ENCODE measurements at places on chromosomes 1 and 21.

DNA sequence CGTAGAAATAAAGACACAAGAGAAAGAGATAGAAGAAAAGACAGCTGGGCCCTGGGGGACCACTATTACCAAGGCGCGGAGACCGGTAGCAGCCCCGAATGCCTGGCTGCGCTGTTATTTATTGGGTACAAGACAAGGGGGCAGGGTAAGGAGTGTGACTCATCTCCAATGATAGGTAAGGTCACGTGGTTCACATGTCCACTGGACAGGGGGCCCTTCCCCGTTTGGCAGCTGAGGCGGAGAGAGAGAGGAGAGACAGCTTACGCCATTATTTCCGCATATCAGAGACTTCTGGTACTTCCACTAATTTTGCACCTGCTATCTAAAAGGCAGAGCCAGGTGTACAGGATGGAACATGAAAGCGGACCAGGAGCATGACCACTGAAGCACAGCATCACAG lies 4.1 kb upstream of the TPRG1L start:
- DNase-seq = no peak

- DNase-seq = no peak
Measured at GRCh38 chr1:62232871-62233278, 38.2 kb downstream of the L1TD1 start.

GRCh38 chr1:115429884-115430283 lies 91.8 kb upstream of the NGF start:
- no peak for DNase-seq

- no peak for DNase-seq
Measured at GRCh38 chr1:3787745-3788605, 8.3 kb downstream of the LRRC47 start.

GRCh38 chr1:119159966-119160365 lies 19.5 kb upstream of the WARS2 start:
- DNase-seq = no peak

GRCh38 chr21:32410916-32411315 lies 1.6 kb upstream of the EVA1C start:
- no peak for DNase-seq

GRCh38 chr1:67713057-67713846 lies 28.3 kb downstream of the GADD45A start:
- peak; percentile 85 for DNase-seq

Data from fibroblast of skin of back (primary cell).